ENCODE measurements at places on chromosomes 6 and 20.

GRCh38 chr6:26412228-26412627, 10.2 kb downstream of the BTN3A1 start:
- no peak for DNase-seq

- DNase-seq, result no peak
These were observed 215.3 kb upstream of the RNF24 start for GRCh38 chr20:4230651-4231050.

DNA sequence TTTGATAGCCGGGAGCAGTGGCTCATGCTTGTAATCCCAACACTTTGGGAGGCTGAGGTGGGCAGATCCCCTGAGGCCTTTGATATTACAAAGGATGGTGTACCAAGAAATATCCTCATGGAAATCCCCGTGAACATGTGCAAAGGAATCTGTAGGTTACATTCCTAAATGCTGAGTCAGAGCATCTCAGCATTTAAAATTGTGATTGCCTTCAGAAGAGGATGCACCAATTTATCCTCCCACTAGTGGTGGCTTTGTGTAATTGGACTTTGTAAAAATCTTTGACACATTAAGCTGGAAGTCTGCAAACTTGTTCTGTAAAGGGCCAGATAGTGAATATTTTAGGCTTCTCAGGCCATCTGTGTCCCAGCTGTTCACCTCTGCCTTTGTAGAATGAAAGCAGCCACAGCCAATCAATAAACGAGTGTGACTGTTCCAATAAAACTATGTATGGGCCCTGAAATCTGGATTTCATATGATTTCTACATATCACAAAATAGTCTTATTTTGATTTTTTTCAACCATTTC, 11.8 kb downstream of the TMEM14B start:
- DNase-seq, result peak; percentile 51

- DNase-seq, result no peak
These were observed 35.0 kb downstream of the BPIFB1 start for GRCh38 chr20:33318096-33318429.

DNA sequence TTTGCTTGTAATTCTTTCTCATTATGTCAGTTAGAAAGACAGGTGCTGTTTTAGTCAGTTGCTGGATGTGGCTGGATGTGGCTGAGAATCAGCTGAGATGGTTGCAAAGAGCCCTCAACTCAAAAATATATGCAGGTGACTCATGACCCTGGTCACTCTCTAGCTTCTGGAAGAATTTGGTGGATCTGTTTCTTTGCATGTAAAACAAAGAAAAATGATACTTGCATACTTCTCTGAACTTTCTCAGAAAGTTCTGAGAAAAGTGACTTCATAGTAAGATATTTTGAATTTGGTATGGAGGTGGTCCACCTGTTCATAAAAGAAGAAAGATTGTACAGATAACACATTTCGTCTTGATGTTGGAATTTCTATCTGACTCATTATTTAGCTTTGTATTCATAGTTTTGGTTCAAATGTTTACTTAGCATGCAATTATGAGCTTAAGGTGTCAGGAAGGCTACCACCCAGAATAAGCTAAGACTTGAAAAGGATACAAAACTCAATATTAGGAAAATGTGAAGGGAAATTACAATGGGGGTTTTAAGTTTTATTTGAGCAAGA, 163.2 kb upstream of the OLIG3 start:
- DNase-seq, result no peak

DNA sequence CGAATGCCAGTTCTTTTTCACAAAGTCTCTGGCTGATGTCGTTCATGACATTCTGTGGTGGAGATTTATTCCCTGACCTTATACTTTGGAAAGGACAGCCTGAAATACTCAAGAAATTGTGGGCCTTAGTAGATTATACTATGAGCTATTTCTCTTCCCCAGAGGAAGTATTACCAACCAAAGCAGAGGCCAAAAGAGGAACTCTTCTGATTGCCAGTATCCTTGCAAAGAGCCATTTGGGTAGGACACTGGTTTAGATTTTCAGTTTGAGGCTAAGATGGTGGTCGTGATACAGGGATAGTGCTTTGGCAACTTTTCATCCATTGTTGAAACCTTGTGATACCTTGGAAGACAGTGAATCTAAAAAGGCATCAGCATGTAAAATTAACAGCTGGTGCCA, 327.3 kb downstream of the HACE1 start:
- DNase-seq, result no peak

GRCh38 chr20:40815156-40816038, 126.4 kb upstream of the MAFB start:
- no peak for DNase-seq

- DNase-seq, result no peak
These were observed 130.0 kb upstream of the ZNF217 start for GRCh38 chr20:53723621-53724020.

DNA sequence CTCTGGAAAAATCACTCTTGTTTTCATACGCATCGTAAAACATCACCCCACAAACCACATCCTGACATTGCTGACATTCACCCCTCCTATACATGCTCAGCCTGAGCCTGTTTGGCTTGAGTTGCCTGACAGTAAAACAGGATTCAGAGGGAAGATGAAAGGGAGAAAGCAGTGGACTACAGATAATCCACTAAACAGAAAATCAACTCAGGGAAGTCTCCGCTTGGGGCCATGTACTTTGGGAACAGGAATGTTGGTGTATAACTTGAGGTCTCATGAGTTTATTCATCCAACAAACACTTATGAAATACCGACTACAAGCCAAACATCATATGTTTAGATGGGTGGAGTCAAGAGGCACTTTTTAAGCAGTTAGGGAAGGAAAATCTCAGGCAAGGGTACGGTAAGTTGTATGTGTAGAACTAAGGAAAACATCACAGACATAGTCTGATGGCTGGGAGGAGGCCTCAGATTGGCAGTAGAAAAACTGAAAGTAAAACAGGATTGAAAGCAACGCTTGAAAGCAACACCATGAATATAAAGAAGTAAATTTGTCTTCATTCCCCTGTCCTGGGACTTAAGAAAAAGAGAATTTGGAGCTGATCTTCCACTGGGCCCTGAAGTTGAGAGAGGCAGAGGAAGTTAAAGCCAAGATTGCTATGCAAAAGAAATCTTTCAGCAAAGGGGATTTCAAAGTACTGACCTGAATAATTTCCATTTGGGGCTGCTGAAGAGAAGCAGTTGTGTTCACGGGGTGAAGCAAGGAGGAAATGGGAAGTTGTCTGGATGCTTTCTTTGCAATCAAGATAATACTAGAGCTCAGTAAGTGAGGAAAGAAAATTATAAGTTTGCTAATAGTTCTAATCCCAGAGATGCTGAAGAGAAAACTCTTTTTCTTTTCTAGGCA, 28.8 kb downstream of the PDE7B start:
- peak; percentile 25 for DNase-seq

GRCh38 chr6:4355241-4355640, 219.9 kb upstream of the ECI2 start:
- peak; percentile 69 for DNase-seq

DNA sequence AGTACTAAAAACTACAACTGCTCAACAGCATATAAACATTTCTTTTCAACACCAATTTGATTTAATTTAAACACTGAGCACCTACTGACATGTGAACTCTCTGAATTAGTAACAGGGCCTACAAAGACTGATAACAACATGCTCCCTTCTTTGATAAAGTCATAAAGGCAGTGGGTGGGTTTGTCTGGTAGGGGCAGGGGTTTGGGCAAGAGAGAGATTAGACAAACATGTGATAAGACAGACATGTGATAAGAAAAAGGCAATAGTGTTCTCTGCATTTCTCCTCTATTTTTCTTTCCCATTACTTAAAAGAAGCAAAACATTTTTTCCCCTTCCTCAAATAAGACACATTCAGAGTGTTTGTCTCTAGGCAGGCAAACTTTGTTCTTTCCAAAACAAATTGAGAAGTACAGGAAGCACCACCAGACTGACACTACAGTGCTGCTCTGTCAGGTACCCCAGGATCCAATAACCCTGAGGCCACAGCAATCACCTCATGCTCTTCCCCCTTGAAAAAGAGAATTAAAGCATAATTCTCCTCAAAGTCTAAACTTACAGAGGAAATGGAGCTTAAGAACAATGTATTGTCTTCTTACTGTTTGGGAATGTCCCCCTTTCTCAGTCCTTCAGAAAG, 11.9 kb downstream of the C6orf52 start:
- no peak for DNase-seq

DNA sequence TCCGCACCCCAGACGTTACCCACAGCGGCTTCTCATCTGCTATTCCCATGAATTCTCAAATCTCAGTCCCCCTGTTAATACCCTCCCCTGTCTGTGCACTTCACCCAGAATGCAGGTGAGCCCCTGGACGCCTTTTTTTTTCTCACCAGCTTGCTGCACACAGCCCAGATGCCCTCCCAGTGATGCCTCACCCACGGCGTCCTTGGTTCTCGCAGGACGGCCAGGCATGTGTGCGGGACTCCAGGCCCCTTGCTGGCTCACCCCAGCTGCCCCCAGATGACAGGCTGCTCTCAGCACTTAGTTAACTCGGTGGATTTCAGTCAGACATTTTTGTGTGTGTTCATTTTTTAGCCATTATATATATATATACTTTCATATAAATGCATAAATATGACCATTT, 25.4 kb upstream of the PI16 start:
- no peak for DNase-seq

DNA sequence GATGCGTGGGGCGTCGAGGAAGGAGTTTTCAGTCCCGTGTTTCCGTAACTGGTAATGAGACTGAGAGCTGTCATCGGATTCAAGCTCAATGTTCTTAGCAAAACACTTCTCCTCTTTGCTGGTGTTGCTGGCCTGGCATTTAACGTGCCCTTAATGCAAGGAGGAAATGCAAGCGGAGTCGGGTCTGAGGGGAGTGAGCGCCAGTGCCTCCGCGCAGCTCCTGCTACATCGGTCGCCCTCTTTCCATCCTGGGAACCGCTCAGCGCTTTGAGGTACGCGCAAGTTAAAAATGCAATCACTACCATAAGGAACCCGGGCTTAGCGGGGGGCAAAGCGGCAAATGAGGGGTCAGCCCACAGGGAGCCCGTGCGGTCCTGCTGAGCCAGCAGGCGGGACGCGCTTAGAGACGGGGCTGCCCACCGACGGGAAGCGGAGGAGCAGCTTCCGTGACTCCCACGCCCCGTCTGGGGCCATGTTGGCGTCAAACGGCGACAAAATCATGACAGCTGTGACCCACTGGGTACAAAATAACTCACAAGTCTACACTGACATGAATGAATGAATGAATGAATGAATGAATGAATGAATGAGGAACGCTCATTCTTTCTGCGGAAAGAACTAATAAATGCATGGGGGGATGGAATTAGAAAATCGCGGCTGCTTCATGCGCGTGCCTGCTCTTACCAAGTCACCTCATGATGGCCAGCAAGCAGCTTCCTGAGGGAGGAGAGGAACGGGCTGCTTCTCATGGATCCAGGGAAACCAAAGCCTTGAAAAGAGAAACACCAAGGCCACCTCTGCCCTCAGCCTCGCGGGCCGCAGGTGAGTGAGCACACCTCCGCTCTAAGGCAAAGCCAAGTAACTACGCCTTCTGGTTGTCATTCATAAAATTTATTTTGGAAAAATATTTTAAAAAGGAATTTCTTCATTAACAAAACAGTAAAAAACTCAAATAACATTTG, 9.3 kb downstream of the DLL1 start:
- no peak for DNase-seq

DNA sequence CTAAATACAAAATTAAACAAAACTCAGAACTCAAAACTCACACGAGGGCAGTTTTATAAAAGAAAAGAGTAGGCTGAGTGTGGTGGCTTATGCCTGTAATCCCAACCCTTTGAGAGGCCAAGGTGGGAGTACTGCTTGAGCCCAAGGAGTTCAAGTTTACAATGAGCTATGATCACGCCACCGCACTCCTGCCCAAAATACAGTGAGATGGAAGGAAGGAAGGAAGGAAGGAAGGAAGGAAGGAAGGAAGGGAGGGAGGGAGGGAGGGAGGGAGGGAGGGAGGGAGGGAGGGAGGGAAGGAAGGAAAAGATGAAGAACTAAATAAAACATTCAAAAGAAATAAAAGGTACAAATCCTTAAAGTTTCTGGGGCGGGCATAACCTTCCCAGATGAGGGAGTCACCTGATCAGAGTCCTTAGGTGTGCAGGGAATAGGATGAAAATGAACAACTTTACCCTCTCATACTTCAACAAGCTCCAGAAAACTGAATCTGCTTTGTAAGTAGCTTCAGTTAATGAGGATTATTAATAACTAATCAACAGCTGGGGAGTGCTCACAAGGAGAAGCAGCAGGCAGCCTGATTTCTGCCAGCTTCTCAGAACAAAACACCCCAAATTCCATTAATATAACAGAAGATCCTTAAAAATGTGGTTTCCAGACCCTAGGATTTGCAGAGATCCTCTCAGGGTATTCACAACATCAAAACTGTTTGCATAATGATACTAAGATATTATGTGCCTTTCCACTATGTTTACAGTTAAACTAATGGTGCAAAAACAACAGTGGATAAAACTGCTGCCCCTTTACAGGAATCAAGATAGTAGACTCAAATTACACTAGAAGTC, 21.8 kb downstream of the LMBRD1 start:
- DNase-seq, result no peak

DNA sequence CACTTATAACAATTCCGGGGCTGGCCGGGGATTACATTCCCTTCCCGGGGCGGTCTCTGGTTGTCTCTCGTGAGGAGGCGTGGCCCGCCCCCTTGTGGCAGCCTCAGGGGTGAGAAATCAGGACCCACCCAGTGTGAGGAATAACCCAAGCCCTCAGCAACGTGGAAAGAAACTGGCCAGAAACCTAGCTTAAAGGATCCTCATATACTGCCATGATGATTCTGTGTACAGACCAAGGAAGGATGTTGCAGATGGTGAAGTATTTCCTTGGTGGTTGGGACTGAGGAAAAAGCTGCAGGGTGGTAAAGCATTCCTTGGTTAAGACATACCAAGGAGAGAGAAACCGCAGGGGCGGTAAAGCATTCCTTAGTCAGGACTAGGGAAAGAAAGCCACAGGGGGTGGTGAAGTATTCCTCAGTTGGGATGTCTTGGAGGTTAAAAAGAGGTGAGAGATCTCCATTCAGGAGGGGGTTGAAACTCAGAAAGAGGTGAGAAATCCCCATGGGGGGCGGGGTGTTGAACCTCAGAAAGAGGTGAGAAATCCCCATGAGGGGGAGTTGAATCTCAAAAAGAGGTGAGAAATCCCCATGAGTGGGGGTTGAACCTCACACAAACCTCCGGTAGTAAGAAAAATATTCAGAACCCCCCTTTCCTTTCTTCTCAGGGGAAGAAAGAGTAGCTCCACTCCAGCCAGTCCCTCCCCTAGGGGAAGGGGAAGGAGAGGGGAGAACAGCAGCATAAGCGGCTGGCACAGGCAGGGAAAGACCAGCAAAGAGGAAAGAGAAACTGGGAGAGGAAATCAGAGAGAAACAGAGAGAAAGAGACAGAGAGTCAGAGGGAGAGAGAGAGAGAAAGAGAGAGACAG, 238.1 kb downstream of the RNGTT start:
- DNase-seq, result no peak
